ENCODE measurements at places on chromosomes 2 and 18.

DNA sequence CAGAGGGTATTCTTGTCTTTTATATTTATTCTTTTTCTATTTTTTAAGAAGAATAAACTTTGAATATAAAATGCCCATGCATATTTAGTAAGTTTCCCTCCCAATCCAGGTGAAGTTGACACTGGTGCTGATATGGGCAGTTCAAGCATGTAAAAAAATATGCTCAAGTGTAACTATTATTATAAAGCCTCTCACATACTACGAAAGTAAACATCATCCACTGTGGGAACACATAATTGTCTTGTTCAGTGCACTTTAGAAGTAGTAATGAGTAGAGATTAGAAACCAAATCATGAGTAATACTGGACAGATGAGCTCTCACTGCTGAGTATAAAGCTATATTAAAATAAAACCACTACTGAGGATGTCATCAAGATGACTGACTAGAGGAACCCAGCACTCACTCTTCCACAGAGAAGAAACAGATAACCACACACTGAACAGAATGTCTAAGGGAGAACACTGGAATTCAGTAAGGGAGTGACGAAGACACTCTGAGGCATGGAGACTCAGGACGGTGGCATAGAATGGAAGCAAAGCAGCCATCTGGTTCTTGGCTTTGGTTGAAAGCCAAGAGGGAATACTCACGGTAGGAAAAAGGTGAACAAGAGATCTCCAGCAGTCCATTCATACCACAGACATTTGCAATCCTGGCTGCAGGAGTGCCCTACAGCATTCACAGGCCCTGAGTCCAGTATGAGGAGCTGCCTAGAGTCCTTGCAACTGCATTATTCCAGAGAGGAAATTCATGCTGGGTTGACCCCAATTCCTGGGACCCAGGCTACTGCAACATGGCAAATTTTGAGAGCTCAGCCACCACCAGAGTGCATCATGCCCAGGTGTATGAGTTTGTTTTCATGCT lies 9.5 kb upstream of the FAM110C start:
- no peak for DNase-seq

GRCh38 chr2:228180181-228181097 lies 1.0 kb downstream of the SPHKAP start:
- DNase-seq: no peak

- peak; percentile 24 for DNase-seq
Observed at GRCh38 chr2:45839508-45840251, 188.2 kb downstream of the PRKCE start.

- no peak for DNase-seq
Observed at GRCh38 chr18:36511791-36512352, 214.4 kb downstream of the FHOD3 start.

DNA sequence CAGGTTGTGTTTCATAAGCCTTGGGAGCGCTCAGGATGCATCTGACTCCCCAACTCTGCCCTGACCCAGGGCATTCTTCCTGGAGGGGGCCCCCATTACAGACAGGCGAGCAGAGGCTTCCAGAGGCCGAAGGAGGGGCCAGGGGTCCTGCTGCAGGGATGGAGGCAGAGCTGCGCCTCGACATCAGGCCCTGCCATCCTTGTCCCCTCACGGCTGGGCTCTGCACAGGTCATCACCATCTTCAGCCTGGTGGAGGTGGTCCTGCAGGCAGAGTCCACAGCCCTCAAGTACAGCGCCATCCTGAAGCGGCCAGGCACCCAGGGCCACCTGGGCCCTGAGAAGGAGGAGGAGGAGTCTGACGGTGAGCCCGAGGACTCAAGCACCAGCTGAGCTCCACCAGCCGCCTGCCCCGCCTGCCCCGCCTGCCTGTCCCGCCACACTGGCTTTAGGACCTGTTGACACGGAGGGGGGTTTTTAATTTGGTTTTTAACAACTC lies 42.3 kb upstream of the ALPP start:
- no peak for DNase-seq

GRCh38 chr2:1907849-1908533 lies 163.7 kb upstream of the PXDN start:
- no peak for DNase-seq

DNA sequence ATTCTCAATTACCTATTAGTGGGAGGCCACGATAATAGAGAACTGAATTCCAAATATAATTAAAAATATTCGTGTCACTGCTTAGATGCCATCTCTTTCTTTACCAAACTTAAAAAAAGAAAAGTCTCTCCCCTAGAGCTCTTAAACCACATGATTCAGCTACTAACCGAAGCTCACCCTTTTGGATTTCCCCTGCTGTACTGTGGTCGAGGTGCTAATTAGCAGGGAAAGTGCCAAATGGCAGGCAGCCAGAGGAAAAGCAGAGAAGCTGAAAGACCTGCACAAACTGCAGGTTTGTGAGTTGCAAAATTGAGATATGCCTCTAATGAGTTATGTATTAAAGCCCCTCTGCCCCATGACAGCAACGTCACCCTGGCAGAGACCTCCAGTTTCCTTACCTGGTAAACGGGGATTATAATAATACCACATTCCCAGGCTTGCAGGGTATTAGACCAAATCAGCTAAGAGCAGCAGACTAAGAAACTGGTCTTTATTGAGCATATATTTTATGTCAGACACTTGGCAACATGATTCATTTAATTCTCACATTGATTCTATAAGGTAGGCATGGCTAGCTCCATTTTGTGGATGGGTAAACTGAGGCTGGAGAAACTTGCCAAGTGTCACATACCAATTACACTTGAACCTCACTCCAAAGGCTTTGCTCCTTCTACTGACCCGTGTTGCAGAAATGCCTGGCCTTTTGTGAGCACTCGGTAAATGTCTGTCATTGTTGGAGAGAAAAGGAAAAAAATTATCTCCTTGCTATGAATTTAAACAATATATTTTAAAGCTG lies 259.7 kb downstream of the LPIN1 start:
- DNase-seq: no peak

All from caudate nucleus (tissue), 63 donors.